Coronary artery (tissue), 2 donors: ENCODE measurements at places on chromosomes 4 and X.
A peak's percentile ranks its signal among the peaks of the same experiment; 100 is the strongest.

DNA sequence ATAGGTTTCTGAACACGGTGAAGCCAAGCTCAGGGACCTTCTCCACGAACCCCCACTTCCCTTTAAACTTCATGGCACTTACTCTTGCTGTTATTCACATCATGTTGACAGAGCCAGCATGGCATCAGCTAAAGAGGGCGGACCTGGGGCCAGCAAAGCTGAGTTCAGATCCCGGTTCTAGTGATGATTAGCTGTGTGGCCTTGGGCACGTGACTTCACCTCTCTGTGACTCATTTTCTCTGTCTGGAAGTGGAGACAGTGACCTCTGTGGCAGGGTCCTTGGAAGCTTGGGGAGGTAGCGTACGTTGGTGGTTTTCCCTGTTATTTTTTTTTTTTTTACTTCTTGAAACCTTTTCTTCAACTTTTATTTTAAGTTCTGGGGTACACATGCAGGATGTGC, 13.4 kb downstream of the EVC start:
- DNase-seq = no peak

DNA sequence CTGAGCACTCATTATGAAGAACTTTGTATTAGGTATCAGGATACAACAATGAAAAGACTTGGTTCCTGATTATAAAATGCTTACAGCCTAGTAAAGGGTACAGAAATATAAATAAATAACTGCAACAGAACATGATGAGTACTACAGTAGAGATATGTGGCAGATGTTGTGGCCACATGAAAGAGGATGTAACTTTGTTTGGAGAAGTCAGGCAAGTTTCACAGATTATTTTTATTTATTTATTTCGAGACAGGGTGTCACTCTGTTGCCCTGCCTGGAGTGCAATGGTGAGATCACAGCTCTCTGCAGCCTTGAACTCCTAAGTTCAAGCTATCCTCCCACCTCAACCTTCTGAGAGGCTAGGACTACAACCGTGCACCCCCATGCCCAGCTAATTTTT, 15.8 kb upstream of the UBE2K start:
- DNase-seq = no peak

DNA sequence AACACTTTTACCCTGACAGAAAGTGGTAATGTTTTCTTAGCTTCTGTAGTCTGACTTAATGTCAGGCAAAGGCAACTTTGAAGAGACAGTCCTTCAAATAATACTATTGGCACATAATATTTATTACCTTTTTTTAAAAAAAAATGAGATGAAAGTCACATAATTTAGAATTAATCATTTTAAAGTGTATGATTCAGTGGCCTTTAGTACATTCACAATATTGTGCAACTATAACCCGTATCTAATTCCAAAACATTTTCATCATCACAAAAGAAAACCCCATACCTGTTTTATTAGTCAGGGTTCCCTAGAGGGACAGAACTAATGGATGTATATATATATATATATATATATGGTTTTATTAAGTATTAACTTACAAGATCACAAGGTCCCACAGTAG, 94.8 kb upstream of the TEX13A start:
- no peak for DNase-seq

GRCh38 chrX:43283187-43283586, 372.9 kb upstream of the MAOA start:
- DNase-seq = no peak

DNA sequence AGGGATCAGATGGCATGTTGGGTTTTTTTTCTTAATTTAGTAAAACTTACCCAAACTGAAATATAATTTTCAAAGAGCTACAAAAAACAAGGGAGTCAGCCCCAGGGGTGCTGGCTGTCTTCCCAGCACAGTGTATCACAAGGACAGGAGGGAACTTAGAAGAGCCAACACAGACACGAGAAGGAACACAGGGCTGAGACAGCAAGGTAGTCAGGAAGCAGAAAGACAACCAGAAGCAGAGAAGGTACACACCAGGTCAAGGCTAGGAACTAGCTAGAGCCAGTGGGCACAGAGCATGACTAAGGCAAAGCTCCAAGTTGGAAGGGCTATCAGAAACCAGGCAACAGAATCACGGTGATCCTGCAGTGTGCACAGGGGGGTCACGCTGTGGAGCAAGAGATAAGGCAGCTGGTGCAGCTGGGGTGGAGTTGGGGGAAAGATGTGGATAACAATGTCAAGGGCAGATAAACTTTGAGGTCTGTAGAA, 168.7 kb downstream of the NR3C2 start:
- DNase-seq = no peak

- peak; percentile 80 for DNase-seq
Measured at GRCh38 chrX:67543818-67544217, at the start of gene AR. AR (plus strand) TSS chrX:67544021; CDS start chrX:67545147, 1,126 bp downstream.

DNA sequence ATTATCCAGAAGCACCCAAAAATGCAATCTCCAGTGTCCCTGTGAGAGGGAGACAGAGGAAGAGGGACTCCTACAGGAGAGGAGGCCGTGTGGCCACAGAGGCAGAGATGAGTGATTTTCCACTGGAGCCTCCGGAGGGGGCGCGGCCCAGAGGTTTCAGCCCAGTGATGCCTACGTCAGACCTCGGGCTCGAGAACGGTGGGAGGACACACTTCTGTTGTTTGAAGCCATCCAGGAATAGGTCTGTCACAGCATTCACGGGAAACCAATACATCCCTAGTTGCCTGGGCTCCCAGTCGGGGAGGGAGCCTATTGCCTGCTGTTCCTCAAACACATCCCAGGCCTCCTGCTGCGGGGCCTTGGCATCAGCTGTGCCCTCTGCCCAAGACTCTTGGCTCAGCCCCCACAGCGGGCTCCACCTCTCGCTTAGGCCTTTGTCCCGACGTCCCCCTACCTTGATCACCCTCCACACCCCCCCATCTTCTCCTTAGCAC, 39.2 kb upstream of the HMX1 start:
- DNase-seq = peak; percentile 29

DNA sequence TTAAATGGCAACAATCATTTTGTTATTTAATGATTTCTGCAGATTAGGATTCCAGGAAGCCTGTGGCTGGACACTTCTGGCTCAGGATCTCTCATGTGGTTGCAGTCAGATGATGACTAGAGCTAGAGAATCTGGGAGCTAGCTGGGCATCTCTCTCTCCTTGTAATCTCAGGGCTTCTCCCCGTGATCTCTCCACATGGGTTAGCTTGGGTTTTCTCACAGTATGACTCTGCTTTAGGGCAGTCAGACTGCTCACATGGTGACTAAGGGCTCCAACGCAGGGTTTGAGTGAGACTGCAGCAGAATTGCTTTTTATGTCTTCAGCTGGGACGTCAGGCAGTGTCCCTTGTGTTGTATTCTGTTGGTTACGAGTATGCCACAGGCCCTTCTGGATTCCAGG, 361.4 kb downstream of the CBLL2 start:
- DNase-seq = no peak

DNA sequence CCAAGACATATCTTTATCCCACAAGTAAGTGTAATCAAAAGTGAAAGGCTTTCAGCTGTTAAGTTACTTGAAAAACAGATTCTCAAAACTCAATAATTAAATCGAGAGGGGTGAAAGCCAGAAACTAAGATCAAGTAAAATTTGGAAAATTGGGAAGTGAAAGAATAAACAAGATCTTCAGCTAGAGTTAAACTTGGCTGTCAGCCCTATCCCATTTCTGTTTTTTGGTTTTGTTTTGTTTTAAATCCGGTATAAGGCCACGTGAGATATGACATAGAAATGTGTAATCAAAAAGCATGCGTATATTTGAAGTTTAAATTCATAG, 856.8 kb downstream of the STIM2 start:
- no peak for DNase-seq

- no peak for DNase-seq
Measured at GRCh38 chrX:7996414-7996813, 69.2 kb upstream of the PNPLA4 start.

GRCh38 chr4:124636788-124637187, 75.7 kb downstream of the ANKRD50 start:
- DNase-seq = no peak

DNA sequence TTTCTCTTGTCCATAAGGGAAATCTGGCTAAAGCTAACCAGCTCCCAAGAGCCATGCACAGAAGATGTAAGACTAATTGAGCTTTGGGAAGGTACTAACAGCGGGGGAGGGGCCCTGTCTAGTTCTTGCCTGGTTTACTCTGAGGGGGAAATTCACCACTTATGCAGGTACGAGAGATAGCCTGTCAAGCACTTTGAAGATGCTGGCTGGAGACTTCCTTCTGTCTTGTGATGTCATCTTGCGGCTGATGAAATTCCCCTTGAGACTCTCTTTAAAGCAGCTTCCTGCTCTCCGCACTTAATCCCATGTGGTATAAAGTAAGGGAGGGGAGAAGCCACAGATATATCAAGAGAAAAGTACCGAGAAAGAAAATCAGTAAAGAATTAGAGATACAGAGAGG, 345.3 kb downstream of the MAPK10 start:
- DNase-seq = no peak

- DNase-seq = no peak
Measured at GRCh38 chrX:101551380-101551767, 1.0 kb downstream of the ARMCX1 start.

DNA sequence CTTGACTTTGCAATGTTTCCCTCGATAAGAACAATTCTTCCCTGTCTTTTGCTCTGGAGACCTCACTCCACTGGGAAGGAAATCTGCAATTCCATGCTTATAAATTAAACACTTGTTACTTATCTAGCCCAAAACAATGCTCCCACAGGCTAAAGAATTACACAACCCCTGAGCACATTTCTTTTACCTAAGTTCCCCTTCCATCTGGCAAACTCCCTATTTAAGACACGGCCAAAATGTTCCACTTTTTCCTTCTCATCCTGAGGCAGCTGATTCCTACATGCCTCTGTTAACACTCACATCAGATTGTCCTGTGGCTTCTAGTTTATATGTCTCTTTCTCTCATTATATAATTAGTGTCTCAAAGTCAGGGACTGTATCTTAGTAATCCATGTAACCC, 211.7 kb downstream of the COX18 start:
- DNase-seq = no peak

DNA sequence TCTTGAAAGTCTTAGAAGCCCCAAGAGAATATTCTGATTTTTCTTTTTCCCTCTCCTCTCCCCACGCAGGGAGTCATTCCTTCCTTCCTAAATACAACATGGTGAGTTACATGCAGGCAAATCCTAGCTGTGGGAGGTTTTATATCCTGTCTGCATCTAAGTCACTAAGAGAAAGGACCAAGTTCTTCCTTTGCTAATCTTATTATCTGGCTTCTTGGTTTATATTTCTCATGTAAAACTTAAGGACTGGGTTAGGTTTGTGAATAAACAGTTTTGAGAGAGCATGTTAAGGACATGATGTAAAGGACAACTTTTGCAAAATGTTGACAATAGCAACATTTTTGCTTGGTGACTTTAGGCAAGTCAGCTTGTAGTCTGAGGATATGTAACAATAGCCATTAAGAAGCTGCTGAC, 5.1 kb upstream of the CXCL9 start:
- no peak for DNase-seq

DNA sequence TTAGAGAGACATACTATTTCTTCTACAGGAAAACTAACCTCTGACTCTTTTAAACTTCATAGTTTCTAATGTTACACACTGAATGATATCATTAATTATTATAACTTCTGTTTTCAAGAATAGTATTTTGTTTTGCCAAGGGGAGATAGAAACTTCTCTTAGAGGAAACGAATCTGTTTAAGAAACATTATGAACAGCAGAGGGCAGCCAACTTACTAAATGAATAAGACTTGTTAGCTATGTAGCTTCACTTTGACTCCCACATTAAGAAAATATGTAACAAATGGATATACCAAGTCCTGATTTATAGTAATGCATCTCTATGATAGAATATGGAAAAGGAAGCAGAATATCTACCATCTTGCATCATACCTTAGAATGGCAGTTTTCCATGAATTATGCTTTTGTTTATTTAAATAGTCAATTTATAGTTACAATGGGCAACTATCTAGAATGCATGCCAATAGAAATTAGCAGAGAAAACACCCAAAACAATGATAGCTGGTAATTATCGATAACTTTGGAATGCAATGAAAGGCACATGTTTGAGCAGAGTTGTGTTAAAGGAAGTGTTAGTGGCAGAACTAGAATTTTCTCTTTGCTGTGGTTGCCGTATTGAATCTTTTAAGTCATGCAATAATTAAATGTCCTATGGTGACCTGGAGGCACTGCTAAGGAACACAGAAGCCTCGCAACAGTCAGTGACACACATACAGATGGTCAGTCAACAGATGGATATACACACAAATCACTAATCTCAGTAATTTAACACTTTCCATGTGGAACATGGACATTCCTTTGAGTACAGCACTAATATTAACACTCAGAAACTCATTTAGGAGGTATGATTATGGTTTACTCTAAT, 105.7 kb upstream of the PDLIM3 start:
- DNase-seq = no peak

GRCh38 chrX:40298572-40299479, 201.1 kb upstream of the BCOR start:
- DNase-seq = no peak

DNA sequence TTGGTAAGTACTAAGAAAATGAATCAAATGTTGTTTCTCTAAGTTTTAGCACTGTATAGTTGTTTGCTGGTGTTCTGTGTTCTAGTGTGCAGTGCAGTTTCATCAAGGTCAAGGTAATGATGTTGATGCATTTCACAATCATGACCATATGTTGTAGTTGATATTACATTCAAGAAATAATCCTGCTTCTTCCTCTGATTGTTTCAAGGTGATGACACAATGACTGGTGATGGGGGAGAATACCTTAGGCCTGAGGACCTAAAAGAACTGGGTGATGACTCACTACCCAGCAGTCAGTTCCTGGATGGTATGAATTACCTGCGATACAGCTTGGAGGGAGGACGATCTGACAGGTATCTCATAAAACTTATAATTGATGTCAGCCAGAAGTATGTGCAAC, 261.6 kb downstream of the ANK2 start:
- DNase-seq = no peak

DNA sequence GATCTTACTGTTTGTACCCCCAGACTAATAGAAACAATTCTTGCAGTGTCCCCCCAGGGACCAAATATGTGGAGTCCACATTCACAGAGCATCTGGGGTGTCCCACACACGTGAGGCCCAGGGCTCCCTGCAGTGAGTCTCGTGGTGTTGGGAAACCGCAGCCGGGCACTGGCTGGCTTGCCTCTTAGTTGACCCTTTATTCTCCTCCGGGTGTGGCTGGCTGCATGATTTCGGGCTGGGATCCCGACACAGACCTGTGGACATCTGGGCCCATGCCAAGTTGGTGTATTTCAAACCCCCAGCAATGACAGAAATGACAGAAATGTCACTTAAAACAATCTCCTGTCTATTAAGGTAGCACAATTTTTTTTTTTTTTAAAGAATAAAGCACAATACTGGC, 15.6 kb upstream of the CLDN24 start:
- peak; percentile 26 for DNase-seq

DNA sequence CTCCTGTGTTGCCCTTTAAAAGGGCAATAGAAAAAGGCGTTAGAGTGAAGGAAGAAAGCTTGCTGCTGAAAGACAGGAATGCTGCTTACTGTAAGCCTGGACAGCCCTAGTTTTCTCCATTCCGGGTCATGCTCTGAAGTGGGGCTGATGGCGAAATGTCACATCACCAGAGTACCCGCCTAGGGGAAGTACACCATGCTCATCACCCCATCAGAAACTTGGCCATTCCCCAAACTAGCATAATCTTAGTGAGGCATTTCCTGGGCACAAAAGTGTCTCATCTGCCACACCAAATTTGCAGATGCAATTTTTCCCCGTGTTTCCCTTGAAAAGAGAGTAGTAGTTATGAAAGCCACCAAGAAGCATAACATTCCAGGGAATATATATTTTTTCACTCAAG, 47.8 kb upstream of the CAMK2D start:
- DNase-seq = no peak

- no peak for DNase-seq
Measured at GRCh38 chr4:70518716-70519115, 347 bp downstream of the AMTN start.

GRCh38 chr4:153521999-153522801, 56.0 kb downstream of the TMEM131L start:
- DNase-seq = no peak
